Stimulated activated CD8-positive, alpha-beta memory T cell treated with anti-CD3 and anti-CD28 coated beads, Interleukin-4, amount 100 ng/mL, for 1 hour (primary cell): ENCODE measurements at places on chromosomes 7 and 10.

GRCh38 chr10:68434657-68435056 is 27.6 kb upstream of the RUFY2 start:
- no peak for DNase-seq

DNA sequence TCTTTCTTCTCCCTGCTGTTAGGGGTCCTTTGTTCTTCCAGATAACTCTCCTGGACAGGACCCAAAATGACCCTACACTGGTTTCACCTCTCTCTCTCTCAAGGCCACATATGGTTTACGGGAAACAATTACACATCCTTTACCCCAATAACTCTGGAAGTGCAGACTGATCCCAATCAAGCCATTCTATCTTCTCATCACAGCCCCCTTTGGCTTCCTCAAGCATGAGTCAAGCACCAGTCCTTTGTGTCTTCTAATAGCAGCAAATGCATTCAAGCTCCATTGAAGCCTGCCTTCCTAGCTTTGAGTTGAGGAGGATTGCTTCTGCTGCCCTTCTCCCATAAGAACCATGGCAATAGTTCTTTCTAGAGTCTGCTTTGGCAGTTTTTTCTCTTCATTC is 20.2 kb downstream of the C10orf67 start:
- no peak for DNase-seq

DNA sequence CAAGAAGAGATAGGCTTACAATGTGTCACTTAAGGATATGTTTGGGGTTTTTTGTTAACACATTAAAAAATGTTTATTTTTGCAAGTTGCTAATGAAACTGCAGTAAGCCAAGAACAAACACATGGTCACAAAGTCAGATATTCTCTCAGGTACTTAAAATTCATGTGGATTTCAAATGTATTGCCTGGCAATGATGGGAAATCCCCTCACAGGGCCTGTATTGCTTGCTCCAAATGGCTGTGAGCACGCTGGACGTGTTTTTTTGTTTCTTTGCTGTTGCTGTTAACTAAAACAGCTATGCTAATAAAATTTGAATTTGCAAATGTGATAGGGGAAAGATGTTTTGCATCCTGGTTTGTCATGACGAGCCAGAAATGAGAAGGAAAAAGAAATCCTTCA is 3.8 kb upstream of the CELF2 start:
- DNase-seq: no peak

DNA sequence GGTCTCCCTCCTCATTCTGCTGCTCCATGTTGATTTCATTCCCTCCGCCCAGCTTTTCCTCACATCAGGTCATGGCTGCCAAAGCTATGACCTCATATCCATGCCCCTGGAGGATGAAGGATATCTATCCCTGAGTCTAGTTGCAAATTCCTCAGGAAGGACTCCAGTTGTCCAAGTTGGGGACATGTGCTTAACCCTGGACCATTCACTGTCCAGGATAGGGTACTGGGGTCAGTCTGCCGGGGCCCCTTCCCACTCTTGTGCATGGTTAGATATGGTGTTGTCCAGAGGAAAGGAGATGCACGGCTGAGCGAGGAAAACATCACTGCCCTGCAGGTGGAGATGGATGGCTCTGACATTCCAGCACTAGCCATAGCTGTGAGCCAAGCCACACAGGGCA is 51.9 kb upstream of the COMTD1 start:
- DNase-seq: no peak

DNA sequence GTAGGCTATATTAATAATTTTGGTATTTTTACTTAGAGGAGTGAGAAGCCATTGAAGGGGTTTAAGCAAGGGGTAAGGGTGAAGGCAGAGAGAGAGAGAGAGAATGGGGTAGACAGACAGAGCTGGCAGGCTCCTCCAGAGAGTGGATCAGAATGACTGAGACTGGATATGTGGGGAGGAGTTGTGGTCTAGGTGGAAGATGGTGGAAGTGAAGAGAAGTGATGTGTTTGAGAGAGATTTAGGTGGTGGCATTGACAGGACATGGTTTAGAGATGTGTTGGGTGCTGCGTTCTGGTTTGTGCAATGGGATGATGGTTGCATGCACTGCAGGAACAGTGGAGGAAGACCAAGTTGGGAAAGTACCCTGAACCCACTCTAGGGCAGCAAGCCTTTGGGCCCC is 92.2 kb downstream of the CCNY start:
- DNase-seq: no peak

DNA sequence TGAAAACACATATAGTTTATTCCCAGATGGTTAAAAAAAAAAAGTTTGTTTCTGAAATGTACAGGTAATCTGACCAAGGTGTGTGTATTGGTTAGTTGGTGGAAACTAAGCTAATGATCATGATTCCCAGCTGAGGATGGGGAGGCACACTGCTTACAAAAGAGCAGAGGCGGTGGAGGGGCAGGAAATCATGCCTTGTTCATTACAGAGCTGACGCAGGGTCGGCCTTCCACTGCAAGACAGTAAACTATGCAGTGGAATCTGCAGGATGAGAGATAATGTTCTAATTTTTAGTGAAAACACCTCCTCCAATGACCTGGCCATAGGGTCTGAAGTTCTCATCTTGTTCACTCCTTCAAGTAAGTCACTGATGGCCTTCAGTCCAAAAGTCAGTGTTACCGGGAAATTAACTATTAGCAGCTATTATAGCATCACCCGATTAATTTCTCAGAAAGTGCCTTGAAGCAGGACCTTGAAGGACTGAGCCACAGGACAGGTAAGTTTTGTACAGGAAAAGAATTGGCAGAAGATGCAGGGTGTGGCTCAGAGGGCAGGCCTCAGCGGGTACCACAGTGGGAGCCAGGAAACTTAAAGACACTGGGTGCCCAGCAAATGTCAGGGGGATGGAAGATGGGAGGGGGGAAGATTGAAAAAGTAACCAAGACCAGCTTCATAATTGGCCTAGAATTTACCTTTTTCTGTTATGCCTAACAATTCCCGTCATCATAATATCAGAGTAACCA is 36.0 kb downstream of the MYOF start:
- DNase-seq: no peak

- peak; percentile 52 for DNase-seq
Measured at GRCh38 chr10:77173615-77174461, 463.8 kb downstream of the KCNMA1 start.

DNA sequence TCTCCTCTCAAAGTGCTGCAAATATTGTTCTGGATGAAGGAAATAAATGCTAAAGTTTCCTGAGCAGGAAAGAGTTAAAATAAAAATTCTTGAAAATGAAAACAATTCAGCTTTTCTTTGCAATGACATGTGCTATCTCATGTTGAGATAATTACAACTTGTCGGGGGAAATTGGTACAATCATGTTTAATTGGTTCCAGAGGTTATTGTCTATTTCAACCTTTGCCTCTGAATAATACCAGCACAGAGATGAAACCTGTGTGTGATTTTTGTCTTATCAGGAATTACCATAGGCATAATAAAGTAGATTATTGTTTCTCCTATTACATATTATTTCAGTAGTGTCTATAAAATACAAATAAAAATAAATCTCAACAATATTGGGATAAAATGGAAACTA is 305.0 kb downstream of the XPNPEP1 start:
- DNase-seq: no peak

- DNase-seq: no peak
Measured at GRCh38 chr7:155551785-155552611, 5.6 kb upstream of the CNPY1 start.

- DNase-seq: no peak
Measured at GRCh38 chr7:33649476-33650441, 255.6 kb upstream of the BMPER start.

GRCh38 chr7:87852306-87852705 is 23.9 kb downstream of the SLC25A40 start:
- DNase-seq: no peak

DNA sequence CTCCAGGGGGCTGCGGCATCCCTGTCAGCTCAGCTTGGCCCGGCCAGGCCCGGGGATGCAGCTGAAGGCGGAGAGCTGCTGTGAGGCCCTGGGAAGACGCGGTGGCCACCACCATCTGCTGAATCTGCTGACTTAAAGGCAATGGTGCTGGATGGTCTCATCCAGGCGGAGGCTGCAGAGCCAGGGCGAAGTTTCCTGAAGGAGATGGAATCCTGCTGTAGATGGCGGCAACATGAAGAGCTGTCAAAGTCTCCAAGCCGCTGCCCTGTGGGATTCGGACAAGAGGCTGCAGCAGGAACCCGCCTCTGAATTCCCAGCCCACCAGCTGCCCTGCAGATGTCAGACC is 200.1 kb downstream of the PTPRN2 start:
- no peak for DNase-seq

GRCh38 chr7:135678612-135679575 is 16.6 kb downstream of the STMP1 start:
- no peak for DNase-seq

DNA sequence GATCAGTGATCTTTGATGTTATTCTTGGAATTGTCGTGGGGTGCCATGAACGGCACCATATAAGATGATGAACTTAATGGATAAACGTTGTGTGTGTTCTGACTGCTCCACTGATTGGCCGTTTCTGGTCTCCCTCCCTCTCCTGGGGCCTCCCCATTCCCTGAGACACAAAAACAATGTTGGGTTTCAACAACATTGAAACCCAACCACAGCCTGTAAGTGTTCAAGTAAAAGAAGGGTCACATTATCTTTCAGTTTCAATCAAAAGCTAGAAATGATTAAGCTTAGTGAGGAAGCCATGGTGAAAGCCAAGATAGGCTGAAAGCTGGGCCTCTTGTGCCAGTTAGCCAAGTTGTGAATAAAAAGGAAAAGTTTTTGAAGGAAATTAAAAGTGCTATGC is 19.5 kb downstream of the EN2 start:
- no peak for DNase-seq

DNA sequence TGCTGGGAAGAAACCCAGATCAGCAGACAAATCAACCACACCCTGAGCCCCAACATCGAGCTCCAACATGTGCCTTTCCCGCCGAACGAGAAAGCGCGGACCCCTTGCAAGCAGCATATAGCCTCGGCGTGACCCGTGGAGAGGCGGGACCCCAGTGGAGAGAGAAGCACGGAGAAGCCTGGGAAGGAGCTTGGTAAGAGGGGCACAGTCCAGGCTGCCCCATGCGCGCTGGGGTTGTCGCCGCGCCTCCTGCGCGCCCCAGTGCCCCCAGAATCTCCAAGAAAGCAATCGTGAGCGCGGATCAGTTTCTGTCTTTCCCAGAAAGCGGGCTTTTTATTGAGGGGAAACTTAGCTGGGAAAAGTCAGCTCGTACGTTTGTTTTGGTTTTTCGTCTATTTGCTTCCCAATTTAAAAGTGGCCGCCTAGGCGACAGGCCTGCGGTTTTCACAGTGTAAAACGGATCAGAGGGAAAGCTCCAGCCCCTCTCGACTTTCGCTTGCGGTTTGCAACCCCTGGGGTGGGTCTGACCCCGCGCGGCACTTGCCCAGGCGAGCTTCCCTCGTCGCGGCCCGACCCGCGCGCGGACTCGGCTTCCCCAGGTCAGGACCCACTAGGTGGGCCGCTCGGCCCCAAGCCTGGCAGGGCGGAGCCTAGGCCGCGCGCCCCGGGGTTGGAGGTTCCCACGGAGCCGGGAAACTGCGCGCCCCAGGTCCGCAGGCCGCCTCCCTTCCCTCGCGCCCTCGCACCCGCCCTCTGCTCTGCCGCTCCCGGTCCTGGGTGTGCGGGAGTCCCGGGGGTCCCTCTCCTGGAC is 31.1 kb downstream of the SKIDA1 start:
- no peak for DNase-seq

- no peak for DNase-seq
Measured at GRCh38 chr7:140534743-140535142, 55.4 kb upstream of the MKRN1 start.

DNA sequence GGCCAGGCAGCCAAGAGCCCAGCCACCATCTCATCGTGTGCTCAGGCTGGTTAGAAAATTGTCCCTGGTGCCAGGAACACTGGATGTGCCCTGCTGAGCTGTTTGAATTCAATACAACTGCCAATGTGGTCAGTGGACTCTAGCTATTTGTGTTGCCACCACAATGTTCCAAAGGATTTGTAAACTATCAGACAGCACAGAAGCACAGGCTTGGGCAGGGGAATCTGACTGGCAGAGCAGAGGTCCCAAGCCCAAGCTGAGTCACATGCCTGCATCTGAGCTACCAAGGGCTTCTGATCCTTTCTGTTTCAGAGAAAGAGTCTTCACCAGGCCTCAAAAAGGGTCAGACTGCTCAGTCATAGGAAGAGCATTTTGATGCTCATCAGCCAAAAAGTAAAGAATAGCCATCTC is 232.1 kb upstream of the SEMA3C start:
- DNase-seq: no peak

DNA sequence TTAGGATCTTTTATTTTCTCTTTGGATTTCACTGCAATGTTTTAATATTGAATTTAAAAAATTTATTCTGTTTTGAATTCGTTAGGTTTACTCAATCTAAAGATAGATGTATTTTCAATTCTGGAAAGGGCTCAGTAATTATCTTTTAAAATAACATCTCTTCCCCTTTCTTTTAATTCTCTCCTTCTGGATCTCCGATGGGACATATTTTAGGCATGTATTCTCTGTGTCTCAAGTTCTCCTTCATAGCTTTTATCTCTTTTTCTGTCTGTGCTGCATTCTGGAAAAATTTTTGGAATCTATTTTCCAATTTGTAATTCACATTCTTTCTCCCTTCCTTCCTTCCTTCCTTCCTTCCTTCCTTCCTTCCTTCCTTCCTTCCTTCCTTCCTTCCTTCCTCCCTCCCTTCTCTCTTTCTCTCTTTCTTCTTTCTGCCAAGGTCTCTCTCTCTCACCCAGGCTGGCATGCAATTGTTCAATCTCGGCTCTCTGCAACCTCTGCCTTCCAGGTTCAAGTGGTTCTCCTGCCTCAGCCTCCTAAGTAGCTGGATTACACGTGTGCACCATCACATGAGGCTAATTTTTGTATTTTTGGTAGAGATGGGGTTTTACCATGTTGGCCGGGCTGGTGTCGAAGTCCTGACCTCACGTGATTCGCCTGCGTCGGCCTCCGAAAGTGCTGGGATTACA is 98.5 kb upstream of the CTTNBP2 start:
- no peak for DNase-seq

GRCh38 chr7:89332026-89332425 is 536.5 kb upstream of the TEX47 start:
- DNase-seq: no peak

DNA sequence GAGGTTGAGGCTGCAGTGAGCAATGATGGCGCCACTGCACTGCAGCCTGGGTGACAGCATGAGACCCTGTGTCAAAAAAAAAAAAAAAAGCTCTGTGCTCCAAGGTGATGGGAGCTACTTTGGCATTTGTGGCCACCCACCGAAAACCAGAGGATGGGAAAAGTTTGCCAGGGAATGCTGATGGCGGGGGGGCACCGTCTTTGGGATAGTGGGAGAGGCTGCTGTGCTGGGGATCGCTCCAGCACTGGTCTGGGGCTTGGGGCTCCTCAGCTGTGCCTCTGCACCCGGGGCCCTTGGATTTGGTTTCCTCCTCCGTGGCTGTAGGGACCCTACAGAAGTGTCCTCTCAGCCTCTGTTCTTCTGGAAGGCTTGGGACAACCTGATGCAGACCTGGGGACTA is 11.7 kb upstream of the RAMP3 start:
- no peak for DNase-seq

DNA sequence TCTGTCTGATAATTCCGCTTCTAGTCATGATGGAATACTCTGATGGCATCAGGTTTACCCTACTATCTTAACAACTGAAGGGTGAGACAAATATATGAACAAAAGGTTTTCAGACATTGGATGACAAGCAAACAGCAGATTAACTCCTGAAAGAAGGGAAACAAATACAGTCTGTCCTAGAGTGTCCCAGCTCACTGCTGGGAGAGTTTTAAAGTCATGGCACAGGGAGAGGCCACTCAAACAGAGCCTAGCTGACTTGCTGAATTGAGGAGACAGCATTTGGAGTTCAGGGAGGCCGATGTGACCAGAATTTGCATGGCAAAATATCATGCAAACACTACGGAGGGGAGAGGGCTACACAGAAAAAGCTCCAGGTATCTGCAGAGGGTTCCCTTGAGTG is 73.1 kb downstream of the MDH2 start:
- no peak for DNase-seq
